Kidney tubule cell (primary cell): ENCODE measurements at places on chromosomes 11 and 22.

DNA sequence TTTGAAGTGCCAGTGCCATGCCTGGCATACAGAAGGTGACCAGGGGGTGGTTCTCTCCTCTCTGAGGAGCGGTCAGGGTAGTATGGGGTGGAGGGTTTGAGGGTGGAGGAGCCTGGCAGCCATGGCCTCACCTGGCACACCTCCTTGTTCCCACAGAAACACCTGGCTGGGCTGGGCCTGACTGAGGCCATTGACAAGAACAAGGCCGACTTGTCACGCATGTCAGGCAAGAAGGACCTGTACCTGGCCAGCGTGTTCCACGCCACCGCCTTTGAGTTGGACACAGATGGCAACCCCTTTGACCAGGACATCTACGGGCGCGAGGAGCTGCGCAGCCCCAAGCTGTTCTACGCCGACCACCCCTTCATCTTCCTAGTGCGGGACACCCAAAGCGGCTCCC lies 9.6 kb downstream of the SERPINH1 start:
- DNase-seq: no peak

DNA sequence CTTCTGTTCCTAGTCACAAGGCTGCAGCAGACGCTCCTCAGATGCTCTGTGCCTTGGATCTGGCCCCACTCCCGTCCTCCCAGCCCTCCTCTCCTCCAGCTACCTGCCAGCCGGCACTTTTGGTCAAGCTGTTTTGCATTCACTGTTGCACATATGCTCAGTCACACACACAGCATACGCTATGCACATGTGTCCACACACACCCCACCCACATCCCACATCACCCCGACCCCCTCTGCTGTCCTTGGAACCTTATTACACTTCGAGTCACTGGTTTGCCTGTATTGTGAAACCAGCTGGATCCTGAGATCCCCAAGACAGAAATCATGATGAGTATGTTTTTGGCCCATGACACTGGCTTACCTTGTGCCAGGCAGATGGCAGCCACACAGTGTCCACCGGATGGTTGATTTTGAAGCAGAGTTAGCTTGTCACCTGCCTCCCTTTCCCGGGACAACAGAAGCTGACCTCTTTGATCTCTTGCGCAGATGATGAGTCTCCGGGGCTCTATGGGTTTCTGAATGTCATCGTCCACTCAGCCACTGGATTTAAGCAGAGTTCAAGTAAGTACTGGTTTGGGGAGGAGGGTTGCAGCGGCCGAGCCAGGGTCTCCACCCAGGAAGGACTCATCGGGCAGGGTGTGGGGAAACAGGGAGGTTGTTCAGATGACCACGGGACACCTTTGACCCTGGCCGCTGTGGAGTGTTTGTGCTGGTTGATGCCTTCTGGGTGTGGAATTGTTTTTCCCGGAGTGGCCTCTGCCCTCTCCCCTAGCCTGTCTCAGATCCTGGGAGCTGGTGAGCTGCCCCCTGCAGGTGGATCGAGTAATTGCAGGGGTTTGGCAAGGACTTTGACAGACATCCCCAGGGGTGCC lies 109.8 kb downstream of the BCR start:
- DNase-seq: peak; percentile 52

- peak; percentile 91 for DNase-seq
These were observed 36.3 kb upstream of the CFAP300 start for GRCh38 chr11:102010776-102011494.

- no peak for DNase-seq
These were observed 337.4 kb downstream of the SOX6 start for GRCh38 chr11:16018931-16019330.

GRCh38 chr11:23283666-23284065 lies 423.4 kb upstream of the CCDC179 start:
- no peak for DNase-seq

DNA sequence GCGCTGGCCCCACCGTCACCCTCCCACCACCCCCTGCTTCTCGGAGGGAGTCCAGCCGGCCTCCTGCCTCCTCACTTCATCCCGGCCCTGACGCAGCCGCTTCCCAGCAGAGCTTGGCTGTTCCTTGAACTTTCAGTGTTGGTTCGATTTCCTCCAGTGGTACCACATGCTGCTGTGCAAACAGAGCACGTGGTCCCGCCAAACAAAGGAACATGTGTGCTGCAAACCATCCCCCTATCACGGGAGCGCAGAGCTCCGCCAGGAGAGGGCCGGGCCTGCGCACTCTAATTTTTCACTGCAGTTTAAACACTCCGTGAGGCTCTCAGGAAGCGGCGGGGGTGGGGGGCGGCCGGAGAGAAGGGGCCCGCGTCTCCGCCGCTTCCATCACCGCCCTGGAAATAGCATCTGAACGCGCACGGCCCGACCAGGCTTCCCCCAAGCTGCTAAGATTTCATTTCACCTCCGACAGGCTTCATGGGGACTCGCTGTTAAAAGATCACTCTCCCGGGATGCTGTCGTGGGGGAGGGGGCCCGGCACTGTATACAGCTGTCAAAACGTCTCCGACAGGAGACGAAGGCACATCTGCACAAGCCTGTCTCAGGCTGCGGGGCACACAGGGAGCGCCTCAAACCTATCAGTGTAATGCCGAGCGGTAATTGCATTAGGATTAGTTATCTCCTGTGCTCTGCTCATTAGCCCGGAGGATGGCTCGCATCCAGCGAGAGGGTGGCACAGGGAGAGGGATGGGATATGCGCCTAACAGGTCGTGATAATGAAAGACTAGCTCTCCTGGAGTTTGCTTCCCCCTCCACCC lies 269.9 kb upstream of the SORL1-AS1 start:
- DNase-seq: peak; percentile 62

DNA sequence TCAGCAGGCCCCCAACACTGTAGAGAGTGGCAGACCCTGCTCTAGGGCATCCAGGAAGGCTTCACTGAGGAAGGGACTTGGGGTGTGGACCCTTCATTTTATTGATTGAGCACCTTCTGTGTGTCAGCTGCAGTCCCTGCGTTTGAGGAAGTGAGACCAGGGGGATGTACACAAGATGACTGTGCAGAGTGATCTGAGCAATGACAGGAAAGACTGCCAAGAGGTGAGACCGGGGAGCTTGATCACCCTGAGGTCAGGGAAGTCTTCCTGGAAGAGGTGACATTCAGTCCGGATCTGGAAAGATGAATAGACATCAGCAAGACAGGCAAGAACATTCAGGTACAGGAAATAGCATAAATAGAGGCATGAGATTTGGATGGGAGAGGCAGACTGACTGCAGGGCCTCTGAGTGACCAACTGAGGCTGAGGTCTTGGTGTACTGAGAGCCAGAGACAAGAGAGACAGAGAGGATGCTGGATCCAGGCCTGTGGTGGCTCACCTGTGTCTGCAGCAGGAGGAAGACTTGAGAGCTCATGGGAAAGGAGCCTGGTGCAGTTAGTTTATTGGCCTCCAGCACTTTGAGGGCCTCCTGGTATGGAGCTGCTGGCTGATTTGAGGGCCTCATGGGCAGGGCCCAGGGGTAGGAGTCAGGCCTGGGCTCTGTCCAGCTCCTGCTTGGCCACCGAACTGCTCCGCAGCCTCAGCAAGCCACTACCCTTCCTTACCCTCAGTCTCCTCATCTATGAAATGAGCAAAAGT lies 5.2 kb downstream of the DGAT2 start:
- peak; percentile 36 for DNase-seq

DNA sequence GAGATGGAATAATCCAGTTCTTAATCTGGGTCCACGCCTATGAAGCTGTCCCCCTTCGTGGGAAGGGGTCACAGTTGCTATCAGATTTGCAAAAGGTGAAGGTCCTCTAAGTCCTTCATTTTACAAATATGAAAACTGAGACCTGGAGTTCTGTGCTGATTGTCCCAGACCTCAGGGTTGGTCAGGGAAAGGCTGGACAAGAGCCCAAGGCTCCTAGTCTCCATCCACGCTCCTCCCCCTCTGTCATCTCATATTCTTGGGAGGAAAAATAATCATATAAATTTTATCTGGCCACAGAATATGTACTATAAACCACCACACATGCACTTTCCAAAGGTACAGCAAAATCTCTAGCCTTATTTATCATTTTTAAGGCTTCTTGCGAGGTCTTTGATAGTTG lies 5.5 kb downstream of the PACSIN2 start:
- no peak for DNase-seq

- no peak for DNase-seq
These were observed 470.0 kb downstream of the BUD13 start for GRCh38 chr11:116302756-116303155.
